ENCODE measurements at places on chromosomes 11 and 22. TPM values are rescaled to one million over a fixed set of nuclear protein-coding genes. Genes with fewer than 3 reads are reported as not detected.
A peak's percentile ranks its signal among the peaks of the same experiment; 100 is the strongest.

KRTAP5-10 gene
- not detected for total RNA-seq

MAJIN gene
- 0.97 TPM for total RNA-seq

ACTN3 gene
- 36.9 TPM for total RNA-seq

ANGPTL5 gene
- not detected for total RNA-seq

BIK gene
- 2.1 TPM for total RNA-seq

IFITM10 gene
- total RNA-seq = 0.74 TPM

APOL1 gene
- not detected for total RNA-seq

ARHGAP8 gene
- total RNA-seq = 24.8 TPM

TSGA10IP gene
- total RNA-seq = 4.1 TPM

PANX2 gene
- total RNA-seq = 2.2 TPM

GRCh38 chr11:23123753-23124152 lies 263.5 kb upstream of the CCDC179 start:
- peak; percentile 2 for DNase-seq

DNA sequence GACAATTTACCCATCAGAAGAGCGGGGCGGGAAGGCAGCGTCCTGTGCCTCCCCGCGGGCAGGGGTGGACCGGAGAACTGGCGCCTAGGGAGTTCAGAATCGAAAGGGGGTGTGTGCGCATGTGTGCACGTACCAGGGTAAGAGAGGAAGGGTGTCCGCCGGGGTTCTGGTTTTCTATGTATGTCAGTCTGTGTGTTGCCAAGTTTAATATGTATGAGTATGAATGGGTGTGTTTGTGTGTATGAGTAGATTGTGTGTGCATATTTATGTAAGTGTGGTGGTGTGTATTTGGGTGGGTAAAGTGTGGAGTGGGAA lies 2.0 kb downstream of the KCNC1 start:
- no peak for DNase-seq

- DNase-seq = no peak
Measured at GRCh38 chr11:33366918-33367317, 109.7 kb downstream of the HIPK3 start.

GRCh38 chr11:44576656-44577055 lies 11.2 kb downstream of the CD82 start:
- DNase-seq = no peak

GRCh38 chr11:92240916-92241315 lies 16.3 kb downstream of the FAT3 start:
- DNase-seq = peak; percentile 14

DNA sequence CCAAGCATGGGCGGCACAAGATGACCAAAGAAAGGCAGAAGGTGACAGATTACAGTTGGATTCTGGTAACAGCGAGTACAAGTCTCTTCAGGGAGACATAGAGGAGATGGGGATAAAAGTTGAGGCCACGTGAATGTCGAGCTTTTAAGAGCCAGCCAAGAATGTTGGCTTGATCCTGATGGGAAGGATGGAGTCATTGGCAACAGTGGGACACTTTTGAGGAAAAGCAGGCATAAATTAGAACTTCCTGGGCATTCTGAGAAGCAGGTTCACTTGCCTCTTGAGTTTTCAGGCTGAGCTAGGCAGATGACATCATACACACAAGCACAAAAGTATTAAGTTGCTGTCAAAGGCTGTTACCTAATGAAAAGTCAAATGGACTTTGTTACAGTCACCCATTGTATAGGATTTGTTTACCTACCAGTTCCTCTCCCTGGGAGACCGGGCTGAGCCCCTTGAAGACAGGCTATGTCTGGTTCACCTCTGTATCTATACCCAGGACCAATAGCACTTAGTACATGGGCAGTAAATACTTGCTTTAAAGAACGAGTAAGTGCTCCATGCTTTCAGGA lies 41.1 kb downstream of the TNRC6B start:
- DNase-seq = no peak

DNA sequence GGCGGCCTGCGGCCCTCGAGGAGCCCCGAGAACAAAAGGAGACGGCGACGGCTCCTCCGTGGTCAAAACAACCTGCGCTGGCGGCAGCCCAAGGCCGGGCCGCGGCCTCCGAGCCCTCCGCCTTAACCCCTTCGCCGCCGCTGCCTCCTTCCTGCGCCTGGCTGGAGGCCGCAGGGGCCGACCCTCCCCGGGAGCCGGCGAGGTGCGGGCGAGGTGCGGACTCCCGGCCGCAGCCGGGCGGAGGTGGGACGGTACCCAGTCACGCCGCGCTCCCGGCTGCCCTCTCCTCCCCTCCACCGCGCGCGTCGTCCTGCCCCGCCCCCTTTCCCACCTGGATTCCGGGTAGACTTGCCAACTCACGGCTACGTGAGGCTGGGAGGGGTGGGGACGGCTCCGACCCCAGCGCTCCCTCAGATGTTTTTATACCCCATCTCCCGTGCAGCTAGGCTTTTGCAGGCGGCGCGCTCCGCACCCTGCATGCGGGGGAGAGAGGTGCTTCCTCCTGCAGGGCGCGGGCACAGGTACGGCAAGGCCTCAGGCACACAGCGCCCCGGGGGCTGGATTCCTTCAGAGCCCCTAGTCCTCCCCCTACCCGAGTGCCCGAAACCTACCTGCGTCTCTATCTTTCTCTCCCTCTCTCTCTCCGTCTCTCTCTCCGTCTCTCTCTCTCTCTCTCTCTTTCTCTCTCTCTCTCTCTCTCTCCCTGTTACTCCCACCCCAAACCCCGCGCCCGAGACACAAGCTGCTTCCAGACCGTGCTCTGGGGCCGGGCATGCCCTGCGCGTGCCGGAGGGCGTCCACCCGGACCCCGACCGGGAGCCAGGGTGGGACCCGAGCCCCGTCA lies 2.0 kb downstream of the PDGFB start:
- peak; percentile 93 for DNase-seq

DNA sequence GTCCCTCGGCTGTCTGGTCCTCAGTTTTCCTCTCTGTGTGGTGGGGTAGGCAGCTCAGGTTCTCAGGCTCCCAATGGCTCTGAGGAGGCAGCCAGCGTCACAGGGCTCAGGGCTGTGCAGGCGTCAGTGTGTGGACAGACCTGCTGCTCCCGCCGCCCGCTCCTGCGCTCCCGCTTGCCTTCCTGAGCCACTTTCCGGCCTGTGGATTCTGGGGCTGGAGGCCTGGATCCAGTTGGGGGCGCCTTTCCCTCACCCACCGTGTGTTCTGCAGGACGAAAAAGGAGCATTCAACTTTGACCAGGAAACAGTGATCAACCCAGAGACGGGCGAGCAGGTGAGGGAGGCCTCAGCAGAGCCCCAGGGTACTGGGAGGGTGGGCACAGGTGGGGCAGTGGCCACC lies 14.7 kb downstream of the DPP3 start:
- DNase-seq = peak; percentile 83

GRCh38 chr11:133123366-133123765 lies 408.9 kb downstream of the OPCML start:
- DNase-seq = no peak

DNA sequence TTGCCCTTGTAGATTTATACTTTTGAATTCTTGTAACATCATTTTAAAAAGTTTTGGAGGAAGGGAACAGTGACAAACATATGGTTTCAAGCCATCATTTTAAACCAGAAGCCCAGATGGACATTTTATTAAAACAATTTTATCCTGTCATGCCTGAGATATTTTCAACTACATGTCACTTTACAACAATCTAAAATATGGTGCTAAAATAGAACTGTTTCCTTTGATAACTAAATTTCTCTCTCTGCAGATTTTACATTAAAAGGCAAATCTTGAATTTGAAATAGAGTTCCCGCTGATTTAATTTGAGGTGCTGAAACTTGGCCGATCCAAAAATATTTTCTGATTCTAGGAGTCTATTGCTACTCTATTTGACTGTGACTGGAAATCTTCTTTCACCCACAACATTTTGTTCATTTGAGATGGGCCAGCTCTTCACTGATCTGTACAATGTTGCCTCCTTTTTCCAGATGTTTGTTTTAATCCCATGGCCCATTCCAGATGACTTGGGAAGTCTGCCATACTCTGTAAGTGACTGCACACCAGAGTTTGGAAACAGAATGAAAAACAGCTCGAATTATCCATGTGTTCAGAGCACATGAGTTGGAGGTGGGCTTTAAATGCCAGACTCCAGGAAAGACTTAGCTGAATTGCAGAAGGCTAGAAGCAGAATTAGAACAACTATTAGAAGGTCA lies 402.5 kb downstream of the TMEM135 start:
- DNase-seq = no peak

GRCh38 chr11:13362596-13363109 lies 85.1 kb downstream of the BMAL1 start:
- no peak for DNase-seq

GRCh38 chr11:7160814-7161489 lies 72.2 kb downstream of the RBMXL2 start:
- no peak for DNase-seq

All from H7 (cell line).